ENCODE measurements at places on chromosomes 16 and 17.

GRCh38 chr17:51830451-51830850 lies 328.1 kb downstream of the CA10 start:
- no peak for DNase-seq

- DNase-seq: no peak
Measured at GRCh38 chr17:2952174-2952845, 111.1 kb downstream of the OR1D5 start.

DNA sequence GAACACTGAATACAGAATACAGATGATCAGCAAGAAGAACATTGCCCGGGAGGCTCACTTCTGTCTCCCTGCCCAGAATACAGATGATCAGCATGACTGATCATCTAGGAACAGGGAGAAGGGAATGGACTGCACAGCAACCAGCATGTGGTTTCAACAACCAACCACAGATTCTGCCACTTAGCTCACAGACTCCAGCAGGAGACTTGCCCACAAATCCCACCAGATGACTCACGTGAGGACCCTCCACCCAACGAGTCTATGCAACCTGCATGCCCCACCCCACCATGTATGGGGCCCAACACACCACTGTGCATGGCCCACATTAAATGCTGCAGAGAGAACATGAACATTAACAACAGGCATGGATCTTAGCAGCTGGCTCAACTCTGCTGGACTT lies 36.1 kb upstream of the ALOX12 start:
- no peak for DNase-seq

DNA sequence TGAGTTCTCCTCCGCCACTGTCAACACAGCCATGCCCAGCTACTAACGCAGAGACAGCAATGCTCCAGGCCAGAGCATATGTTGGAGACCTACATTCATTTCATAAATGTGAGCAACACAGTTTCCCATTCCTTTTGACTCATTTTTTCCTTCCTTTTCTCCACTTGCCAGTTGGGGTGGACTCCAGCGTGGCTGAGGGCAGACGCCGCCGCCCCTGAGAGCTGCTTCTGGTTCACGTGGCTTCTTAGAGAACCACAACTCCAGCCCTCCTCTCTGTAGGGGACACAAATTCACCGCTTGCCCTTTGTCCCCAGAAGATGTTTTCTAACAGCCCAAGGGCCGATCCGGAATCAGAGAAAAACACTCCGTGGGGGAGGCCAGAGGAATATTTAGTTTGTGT lies 45.8 kb upstream of the ZCCHC14 start:
- DNase-seq: no peak

DNA sequence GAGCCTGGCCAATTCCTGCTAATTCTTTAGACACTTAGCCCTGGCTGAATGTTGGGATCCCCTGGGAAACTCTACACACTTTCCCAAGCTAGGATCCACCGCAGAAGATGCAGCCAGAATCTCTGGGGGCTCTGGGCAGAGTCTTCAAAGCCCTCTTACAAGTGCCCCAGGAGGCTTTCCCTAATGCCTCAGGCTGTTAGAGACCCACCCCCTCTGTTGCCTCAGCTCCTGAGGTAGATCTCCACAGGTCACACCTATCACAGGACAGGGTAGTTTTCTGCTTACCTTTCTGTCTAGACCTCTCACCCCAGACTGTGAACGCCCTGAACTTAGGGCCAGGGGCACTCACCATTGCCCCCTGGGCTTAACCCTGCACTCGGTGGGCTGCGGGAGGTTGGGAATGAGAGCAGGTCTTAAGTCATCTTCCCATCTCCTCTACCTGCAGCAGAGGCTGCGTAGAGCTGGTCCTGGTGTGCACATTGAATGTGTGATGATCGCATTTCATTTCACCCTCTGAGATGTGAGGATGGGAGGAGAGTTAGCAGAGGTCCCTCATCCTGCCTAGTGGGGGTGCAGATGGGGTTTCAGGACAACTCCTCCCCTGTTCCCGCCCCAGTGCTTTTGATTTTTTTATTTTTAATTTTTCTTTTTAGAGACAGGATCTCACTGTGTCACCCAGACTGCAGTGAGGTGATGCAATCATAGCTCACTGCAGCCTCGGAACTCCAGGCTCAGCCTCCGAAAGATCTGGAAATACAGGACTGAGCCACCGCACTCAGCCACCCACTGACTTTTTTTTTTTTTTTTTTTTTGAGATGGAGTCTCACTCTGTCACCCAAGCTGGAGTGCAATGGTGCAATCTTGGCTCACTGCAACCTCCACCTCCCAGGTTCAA lies 89.0 kb upstream of the LHX1 start:
- DNase-seq: no peak

- DNase-seq: no peak
Measured at GRCh38 chr16:69469807-69470561, 45.6 kb downstream of the CYB5B start.

DNA sequence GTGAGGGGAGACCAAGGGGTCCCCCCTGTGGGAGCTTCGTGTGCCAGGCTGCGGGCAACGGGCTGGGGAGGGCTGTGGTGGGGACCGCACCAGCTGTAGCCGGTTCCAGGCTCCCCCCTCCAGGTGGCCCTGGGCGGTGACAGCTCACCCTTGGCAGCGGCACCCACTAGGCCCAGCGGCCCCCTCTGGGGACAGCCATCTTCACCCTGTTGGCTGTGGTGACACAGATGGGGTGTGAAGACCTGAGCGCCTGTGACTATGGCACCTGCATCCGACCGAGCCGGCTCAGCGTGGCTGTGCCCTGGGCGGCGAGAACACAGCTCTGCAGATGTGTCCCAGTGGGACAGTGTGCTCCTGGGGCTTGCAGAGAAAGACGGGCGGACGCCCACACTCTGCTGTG lies 1.1 kb upstream of the C1QTNF8 start:
- DNase-seq: no peak

- no peak for DNase-seq
Measured at GRCh38 chr16:17387256-17387655, 83.5 kb downstream of the XYLT1 start.

DNA sequence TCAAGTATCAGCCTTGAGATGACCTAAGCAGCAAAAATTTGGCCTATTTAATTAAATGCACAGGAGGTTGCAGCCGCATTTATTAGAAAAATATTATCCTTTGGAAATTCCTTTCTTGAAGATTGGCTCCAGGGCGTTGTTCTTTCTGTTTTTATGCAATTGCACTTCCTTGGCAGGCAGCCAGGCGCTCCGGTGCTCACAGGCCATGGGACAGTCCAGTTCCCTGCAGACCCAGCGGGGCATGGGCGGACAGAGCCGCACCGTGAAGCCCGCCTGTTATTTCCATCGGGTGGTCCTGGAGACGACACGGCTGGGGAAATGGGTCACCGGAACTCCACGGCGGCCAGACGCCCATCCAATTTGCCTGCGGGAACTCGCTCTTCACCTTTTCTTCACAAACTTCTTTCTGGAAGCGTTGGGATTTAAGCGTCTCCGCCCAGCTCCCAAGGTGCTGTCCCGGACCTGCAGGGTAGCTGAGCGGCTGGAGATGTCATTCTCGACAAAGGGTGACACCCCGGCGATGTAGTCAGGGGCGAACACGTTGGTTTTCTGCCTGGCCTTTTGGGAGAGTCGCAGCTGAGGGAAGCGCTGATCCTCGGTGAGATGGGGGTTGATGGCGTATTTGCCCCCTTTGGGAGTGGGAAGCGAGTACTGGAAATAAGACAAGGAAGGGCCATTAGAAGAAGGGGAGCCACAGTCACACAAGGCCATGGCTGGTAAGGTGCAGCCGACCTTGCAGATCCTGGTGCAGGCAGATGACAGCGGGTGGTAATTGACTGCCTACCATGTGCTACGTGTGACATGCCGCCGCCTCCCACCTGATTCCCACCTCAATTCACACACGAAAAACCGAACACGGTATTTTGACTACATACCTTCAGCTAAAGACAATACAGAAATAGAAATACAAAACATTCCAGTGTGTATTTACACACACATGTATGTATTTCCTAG lies 12.5 kb downstream of the NOB1 start:
- DNase-seq: no peak

- no peak for DNase-seq
Measured at GRCh38 chr17:9138161-9138717, 116.9 kb downstream of the NTN1 start.

DNA sequence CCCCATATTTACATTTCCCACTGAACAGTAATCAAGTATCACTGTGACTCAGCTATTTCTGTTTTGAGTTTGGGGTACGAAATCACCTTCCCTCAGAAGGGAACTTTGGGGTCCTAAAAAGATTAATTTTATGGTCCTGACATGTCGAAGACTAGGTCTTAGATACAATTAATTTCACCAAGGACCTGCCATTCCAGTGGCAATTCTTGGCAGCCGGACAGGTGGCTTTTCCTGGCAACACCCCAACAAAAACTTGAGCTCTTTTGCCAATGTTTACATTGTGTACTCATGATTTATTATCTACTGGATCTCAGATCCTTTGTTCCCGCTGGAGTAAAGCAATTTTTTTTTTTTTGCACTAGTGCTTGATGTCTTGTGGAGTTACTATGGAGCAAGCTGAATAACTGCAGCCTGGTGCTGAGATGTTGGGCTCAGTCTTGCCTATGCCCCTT lies 14.4 kb downstream of the SLFN5 start:
- no peak for DNase-seq

- no peak for DNase-seq
Measured at GRCh38 chr17:38958756-38959155, 8.4 kb downstream of the FBXO47 start.
